RWPE1 (cell line): ENCODE measurements at places on chromosomes 11 and 22.

- DNase-seq, result no peak
These were observed 1045.3 kb downstream of the BRD1 start for GRCh38 chr22:48782326-48782725.

DNA sequence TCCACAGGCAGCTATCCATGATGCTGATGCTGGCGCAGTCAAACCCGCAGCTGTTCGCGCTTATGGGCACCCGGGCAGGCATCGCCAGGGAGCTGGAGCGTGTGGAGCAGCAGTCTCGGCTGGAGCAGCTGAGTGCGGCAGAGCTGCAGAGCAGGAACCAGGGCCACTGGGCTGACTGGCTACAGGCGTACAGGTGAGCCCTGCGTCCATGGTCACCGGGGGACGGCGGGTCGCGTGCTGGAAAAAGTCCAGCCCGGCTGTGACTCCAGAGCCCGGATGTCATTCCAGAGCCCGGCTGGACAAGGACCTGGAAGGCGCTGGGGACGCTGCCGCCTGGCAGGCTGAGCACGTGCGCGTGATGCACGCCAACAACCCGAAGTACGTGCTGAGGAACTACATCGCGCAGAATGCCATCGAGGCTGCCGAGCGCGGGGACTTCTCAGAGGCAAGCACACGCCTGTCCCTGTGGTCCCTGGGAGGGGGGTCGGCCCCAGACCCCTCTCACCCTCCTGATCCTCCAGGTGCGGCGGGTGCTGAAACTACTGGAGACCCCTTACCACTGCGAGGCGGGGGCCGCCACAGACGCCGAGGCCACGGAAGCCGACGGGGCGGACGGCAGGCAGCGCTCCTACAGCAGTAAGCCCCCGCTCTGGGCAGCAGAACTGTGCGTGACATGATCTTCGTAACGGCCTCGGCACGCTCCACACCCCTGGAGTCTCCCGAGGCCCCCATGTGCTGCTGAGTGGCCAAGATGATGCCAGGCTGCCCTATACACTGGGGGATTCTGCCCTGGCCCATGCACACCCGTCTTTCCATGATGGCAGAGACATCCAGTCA, 16.1 kb downstream of the SELENOO start:
- no peak for DNase-seq

- no peak for DNase-seq
These were observed 32.3 kb downstream of the RSPH14 start for GRCh38 chr22:23109441-23109978.

DNA sequence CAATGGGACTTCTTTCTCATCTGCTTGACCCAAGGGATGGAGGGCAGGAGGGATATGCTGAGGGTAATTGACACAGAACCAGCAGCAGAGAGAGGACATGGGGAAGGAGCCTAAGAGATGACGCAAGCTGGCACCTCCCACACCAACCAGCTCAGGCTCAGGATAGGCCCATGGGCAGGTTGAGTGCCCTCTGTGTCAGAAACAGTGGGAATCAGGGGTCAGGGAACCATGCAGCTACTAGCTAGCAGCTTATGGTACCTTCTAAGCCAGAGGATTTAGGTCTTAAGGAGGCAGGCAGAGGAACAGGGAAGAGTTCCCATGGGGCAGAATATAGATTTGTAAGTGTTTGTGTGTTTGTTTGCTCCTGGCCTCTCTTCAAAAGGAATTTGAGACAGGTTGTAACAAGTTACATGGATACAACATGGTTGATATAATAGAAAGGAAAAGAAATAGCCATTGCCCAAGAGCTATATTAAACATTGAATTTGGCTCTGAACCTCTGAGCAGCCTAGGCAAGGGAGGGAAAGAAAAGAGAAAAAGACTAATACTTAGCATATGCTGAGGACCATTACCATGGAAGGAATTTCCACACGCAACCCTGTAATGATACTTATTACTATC, 39.9 kb upstream of the NAV2 start:
- DNase-seq, result peak; percentile 23

DNA sequence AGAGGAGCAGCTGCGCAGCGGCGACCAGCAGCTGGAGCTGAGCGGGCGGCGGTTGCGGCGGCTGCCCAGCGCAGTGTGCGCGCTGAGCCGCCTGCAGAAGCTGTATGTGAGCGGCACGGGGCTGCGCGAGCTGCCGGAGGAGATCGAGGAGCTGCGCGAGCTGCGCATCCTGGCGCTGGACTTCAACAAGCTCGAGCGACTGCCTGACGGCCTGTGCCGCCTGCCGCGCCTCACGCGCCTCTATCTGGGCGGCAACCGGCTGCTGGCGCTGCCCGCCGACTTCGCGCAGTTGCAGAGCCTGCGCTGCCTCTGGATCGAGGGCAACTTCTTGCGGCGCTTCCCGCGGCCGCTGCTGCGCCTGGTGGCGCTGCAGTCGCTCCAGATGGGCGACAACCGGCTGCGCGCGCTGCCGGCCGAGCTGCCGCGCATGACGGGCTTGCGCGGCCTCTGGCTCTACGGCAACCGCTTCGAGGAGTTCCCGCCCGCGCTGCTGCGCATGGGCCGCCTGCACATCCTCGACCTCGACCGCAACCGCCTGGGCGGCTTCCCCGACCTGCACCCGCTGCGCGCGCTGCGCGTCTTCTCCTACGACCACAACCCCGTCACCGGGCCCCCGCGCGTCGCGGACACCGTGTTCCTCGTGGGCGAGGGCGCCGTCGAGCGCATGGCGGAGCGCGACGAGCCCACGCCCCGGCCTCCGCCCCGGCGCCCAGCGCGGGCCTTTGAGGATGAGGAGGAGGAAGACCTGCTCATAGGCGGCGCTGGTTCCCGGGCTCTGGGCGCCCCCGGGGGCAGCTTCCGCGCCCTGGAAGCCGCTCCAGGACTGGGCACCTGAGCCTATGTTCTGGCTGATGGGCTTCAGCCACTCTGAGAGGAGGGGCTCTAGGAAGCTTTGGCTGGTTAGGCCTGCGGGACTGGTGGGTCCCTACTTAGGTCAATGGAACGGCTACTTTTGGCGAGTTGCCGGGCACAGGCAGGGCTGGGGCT, 787 bp downstream of the LRRC10B start:
- DNase-seq, result peak; percentile 63

DNA sequence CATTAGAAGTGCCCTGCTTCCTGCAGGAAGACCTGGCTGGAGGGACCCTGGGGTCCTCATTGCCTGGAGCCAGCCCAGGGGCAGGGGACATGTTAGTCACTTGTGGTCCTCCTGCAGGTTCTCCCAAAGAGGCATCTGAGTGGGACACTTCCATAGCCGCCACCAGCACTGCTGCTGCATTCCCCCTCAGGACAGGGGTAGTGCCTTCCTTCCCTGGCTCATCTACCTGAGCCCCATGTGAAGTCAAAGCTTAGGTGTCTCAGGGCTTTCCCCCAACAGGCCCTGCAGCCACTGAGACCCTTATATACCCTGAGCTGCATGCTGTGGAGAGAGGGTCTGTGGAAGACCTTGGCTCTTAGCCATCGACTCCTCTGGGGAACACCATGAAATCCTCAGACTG, 45.0 kb upstream of the VPREB1 start:
- no peak for DNase-seq

DNA sequence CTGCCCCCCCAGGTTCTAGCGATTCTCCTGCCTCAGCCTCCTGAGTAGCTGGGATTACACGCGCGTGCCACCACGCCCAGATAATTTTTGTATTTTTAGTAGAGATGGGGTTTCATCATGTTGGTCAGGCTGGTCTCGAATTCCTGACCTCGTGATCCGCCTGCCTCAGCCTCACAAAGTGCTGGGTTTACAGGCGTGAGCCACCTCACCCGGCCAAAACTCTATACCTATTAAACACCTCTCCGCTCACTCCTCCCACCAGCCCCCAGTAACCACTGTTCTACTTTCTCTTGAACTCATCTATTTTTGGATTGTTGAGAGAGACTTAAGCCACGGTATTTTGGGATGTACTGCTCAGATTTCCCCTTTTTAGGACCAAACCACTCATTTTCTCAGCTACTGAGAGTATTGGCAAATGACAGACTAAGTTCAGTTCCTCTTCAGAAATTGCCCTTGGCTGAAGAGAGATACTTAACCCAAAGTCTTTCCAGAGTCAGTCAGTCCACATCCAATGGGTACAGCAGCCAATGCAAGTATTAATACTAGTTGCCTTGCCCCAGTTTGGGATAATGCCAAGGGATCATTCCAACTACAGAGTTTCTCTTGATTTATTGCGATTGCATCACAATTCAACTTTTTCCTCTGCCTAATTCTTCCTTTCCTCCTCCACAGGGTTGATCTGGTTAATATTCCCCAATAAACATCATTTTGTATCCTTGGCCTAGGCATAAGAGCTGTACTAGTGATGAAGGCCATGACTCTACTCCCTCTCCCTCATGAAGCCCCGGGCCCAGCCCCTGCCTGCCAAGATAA, 36.8 kb upstream of the CSTF3 start:
- DNase-seq, result no peak

DNA sequence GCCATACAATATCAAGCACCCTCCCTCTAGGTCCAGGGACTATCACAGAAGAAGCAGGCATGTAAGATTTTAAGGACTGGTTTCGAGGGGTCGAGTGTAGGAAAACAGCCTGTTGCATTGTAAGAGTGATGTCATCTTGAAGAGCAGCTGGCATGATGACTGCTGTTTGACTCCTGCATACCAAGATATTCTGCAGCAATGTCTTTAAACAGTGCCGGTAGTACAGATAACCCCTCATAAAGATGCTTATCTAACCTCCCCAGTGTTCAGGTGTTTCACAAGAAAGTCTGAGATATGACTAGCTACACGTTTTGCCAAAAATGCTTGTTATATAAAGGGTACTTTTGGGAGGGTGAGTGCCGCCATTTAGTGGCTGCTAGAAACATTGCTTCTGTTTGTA, 12.0 kb downstream of the FAM111A start:
- no peak for DNase-seq

DNA sequence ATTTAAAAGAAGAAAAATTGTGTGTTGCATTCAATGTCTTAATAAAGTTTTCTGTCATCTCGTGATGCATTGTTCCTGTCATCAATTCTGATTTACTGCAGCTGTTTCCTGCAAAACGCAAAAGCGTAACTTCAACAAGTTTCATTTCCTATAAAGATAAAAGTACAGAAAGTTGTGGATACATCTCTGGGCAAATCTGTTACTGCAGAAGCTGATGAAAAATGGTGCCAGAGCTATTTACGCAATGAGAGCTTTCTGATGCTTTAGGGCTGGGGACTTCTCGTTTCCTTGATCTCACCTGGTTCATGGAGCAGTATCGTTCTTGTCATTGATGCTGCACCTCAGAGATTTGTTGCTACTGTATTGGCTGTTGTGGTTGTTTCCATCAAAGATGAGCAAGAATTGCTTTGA, 15.5 kb upstream of the MS4A12 start:
- no peak for DNase-seq

- DNase-seq, result no peak
These were observed 14.8 kb upstream of the IL2RB start for GRCh38 chr22:37164505-37164887.

DNA sequence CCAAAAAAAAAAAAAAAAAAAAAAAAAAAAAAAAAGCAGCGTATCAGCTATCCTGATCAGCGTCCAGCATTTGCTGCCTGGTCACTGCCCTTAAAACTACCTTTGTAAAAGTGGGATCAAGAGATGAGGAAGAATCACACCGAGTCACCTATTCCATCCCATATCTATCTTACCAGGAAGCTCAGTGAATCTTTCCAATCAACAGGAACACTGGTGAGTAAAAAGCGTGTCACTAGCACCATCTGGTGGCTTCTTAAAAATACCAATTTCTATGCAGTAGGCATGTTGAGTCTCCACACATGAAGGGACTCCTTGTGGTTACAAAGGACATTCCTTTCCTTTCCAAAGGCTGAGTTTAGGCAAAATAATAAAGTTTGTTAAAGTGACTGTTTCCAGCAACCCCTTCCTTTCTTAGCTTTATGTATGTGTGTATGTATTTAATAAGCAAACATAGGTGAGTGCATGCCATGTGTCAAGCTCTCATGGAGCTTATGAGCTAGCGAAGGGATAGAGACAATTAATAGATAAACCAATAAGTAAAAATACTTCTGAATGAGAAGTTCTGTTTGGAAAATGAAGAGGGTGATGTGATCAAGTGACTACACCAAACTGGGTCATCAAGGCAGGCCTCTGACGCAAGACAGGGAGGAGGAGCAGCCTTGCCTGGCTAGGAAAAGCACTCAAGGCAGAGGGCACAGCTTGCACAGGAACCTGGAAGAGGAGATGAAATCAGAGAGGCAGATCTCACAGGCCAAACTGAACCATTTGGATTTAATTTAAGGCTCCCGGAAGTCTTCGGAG, 13.9 kb upstream of the TP53AIP1 start:
- DNase-seq, result peak; percentile 77

GRCh38 chr11:130850185-130850944, 65.9 kb downstream of the SNX19 start:
- no peak for DNase-seq
